Endodermal cell (in vitro differentiated cells): ENCODE measurements at places on chromosomes 6 and 20. TPM values are rescaled to one million over a fixed set of nuclear protein-coding genes. Genes with fewer than 3 reads are reported as not detected.

GRCh38 chr6:162156146-162156545 lies 571.4 kb downstream of the PRKN start:
- no peak for DNase-seq

DNA sequence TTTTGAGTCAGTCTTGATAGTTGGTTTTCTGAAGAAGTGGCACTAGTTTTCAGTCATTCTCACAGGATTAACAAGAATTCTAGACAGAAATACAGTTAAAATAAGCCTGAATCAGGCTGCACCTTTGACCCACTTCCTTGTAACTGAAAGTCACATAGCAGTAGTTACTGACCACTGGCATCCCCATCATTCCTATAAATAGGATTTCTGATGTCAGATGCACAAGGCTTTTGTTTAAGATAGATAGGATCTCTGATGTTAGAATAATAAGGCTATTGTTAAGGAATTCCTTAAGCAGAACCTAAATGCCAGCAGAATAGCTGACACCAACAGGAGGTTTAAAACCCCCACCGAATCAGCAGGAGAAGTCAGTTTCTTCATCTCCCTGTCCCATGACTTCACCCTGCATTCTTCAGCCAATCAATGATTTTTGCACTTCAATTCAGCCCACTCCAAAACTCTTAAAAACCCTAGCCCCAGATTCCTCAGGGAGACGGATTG lies 30.6 kb upstream of the ZBTB24 start:
- peak; percentile 55 for DNase-seq

DNA sequence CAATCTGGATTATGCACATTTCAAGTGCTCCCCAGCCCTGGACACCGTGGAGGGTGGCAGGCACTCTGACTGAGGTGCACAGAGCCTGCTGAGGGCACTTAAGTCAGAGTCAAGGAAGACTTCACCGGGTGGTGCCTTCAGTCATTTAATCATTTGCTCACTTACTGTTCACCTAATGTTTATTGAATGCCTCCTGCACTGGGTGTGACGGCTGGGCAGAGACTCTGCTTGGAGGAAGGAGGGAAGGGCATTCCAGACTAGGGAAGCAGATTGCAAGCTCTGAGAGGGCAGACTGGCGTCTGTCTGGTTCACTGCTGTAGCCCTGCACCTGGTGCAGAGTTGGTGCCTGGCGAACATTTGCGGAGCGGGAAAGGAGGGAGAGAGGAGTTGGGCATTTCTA lies 54.2 kb upstream of the FAM83D start:
- no peak for DNase-seq

GRCh38 chr6:113876695-113877094 lies 19.6 kb downstream of the MARCKS start:
- DNase-seq, result no peak

GRCh38 chr20:25297141-25297905 lies 49.4 kb downstream of the PYGB start:
- no peak for DNase-seq

DNA sequence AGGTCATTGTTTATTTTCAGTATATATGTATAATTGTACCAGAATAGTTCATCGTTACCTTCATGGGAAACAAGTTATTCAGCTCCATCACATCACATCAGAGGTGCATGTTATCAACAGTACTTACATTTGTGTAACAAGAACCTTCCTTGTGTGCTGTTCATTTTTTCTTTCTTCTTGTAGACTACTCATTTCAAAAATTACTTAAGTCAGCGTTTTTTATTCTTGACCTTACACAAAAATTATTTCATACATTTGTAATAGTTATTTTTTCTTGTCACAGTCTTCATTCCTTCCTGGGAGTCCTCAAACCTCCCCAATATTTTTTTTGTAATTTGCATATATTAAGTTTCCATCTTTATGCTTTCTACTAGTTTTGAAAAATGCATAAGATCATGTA lies 725.7 kb upstream of the ADGRB3 start:
- DNase-seq, result no peak

DNA sequence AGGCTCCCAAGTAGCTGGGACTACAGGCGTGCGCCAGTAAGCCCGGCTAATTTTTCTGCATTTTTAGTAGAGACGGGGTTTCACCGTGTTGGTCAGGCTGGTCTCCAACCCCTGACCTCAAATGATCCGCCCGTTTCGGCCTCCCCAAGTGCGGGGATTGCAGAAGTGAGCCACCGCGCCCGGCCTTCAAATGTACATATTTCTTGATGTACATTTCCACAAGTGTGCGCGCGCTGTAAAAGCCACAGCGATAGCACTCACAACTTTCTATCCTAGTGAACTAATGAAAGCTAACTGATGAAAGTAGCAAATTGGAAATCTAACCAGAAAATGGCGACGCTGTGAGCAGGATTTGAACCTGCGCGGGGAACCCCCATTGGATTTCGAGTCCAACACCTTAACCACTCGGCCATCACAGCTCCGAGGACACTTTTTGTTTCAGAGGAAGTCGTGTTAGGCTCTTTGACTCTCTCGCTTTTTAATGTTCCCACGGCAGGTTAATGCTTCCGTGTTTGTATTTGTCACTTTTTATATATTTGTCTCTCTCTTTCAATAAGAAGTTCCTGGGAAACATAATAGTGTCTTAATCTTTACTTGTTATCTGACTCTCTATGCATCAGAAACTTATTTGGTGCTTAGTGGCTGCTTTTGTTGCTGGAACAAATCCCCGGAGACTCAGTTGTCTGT lies 199.4 kb upstream of the ZNF184 start:
- DNase-seq, result peak; percentile 92

DNA sequence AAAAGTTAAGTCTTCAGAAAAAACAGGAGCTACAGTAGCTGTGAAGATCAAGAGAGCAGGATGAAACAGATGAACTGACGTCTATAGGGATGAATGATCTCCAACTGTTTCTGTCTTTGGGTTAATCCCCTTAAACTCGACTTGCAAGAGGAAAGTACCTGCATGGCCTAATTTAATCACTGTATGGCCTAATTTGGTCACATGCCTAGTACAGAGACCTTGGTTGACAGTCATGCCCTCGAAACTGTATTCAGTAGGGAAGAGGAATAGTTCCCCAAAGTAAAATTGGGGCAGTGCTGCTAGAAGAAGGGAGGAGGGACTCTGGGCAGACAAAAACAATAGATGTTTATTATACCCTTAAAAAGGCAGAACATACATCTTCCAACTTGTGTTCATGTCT lies 10.0 kb upstream of the SMAP1 start:
- no peak for DNase-seq

DNA sequence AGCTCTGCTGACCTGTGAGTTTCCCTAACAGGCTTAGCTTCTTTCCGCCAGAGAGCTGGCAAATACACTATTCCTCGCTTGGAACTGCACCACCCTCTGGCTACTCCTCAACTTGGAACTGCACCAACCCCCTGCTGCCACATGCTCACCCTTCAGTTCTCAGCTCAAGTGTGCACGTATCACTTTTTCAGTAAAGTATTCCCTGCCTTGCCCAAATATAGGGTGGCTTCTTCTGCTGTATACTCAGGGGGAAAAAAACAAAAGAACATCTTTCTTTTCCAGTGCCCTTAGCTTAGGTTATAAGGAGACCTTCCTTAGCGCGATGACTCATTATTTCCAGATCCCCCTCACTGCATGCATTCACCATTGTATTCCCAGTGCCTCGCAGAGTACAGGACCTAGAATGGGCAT lies 21.2 kb downstream of the GNAS-AS1 start:
- no peak for DNase-seq

DNA sequence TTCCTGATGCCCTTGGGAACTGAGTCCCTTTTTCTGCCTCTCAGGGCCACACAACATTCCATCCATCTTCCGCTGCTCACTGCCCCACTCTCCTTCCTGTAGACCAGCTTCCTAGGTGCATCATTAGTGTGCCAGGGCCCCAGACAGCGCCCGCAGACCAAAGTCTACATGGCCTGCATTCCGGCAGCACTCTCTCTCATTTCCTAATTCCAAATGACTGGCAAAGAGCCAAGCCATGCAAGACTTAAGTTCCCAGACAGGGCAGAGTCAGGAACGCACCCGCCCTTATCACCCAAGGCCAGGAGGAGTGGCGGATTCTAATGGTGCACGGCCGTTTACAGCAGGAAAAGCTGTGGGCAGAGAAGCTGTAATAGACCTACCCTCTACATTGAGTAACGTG lies 159.8 kb upstream of the ARID1B start:
- DNase-seq, result peak; percentile 36

- no peak for DNase-seq
Measured at GRCh38 chr6:30329331-30329730, 2.6 kb downstream of the TRIM39 start.

GRCh38 chr6:168216751-168217191 lies 102.8 kb downstream of the DACT2 start:
- peak; percentile 59 for DNase-seq

DNA sequence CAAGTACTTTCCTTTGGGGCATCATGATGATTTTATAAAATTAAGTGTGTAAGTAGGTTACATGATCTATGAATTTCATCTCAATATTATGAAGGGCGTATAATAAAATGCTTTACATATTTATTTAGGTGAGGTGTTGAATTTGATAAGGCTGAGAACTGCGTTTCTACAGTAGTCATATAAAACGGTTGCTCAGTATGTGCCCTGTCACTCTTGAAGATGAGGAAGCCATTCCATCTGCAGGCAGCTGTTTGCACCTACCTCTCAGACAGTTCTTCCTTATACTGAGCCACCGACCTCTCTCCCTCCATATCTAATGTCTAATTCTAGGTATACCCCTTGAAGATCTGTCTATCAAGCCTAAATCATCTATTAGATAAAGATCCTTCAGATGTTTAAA lies 16.1 kb downstream of the NCOA7 start:
- DNase-seq, result no peak

GRCh38 chr20:52490711-52491430 lies 299.3 kb upstream of the ZFP64 start:
- DNase-seq, result no peak

Gene SIRPD
- total RNA-seq, result not detected in 2 replicates

Gene CRYBG1
- total RNA-seq, result 2.7 and 2.8 TPM in 2 replicates

Gene GSTA2
- total RNA-seq, result 1.1 to 5.4 TPM (median 5.0 TPM) in 3 replicates

Gene ADGB
- 0.37 TPM in 1 of 2 replicates, not detected in the other for total RNA-seq

Gene MAS1
- total RNA-seq, result not detected in 2 replicates

Gene CTAGE9
- not detected in 3 replicates for total RNA-seq

Gene PCSK2
- total RNA-seq, result 3.4 and 4.8 TPM in 2 replicates

Gene GRIK2
- 4.5 and 4.7 TPM in 2 replicates for total RNA-seq

Gene CST2
- total RNA-seq, result 0.62 and 1.6 TPM in 2 replicates

Gene OR2B3
- total RNA-seq, result not detected in 2 replicates

Gene LTV1
- total RNA-seq, result 6.2 to 30.8 TPM (median 26.8 TPM) in 3 replicates
